ENCODE measurements at places on chromosomes 6 and 20.

- DNase-seq: no peak
These were observed 48.2 kb downstream of the PDSS2 start for GRCh38 chr6:107411161-107411560.

GRCh38 chr6:5379647-5380242, 118.4 kb downstream of the FARS2 start:
- no peak for DNase-seq

DNA sequence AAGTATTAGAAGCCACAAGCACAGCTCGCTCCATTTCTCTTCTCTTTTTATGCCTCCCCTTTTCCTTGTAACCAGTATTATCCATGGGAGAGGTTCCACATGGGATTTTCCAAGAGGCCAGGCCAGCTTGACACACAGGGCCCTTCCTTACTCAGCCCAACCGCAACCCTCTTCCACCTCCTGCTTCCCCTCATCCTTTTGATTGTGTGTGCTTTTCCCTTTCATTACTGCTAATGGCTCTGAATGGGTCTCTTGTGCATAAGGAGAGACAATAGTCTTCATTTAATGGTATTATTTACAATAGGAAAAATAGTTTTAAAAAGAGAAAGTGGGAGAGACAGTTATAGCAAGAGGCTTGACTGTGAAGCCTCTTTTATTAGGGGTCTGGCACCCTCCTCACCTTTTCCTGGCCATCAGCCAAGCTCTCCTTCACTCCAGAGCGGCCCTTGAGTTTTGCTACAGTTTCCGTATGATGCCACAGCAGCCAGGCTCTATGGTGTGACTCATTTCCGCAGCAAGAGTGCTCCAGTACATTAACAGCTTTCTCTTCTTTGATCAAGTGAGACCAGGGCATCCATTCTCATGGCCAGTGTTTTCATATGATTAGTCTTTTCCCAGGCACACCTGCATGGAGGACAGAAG, 579.5 kb downstream of the TFAP2B start:
- no peak for DNase-seq

- DNase-seq: no peak
These were observed 21.9 kb downstream of the SGK1 start for GRCh38 chr6:134295953-134296553.

DNA sequence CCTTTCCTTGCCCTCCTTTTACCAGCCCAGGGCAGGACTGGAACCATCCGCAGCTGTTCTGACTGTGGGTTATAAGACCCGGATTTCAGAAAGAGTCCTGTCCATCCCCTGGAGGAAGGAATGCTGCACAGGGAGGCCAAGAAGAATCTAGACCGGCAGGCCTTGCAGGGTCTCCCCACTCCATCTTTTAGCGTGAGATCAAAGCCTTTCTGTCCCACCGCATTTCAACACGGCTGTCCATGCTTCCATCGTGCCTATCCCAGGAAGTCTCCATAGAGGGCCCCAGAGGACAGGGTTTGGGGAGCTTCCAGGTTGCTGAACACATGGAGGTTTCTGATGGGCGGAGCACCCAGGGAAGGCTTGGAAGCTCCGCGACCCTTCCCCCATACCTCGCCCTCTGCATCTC, 79.3 kb upstream of the AGPAT4 start:
- peak; percentile 42 for DNase-seq

GRCh38 chr20:10137533-10137932, 81.1 kb upstream of the SNAP25 start:
- DNase-seq: no peak
